ENCODE measurements at places on chromosomes 6 and 20.

- no peak for DNase-seq
Measured at GRCh38 chr6:128569732-128570679, 49.6 kb upstream of the PTPRK start.

GRCh38 chr6:164040994-164041393, 626.5 kb downstream of the QKI start:
- DNase-seq = no peak

DNA sequence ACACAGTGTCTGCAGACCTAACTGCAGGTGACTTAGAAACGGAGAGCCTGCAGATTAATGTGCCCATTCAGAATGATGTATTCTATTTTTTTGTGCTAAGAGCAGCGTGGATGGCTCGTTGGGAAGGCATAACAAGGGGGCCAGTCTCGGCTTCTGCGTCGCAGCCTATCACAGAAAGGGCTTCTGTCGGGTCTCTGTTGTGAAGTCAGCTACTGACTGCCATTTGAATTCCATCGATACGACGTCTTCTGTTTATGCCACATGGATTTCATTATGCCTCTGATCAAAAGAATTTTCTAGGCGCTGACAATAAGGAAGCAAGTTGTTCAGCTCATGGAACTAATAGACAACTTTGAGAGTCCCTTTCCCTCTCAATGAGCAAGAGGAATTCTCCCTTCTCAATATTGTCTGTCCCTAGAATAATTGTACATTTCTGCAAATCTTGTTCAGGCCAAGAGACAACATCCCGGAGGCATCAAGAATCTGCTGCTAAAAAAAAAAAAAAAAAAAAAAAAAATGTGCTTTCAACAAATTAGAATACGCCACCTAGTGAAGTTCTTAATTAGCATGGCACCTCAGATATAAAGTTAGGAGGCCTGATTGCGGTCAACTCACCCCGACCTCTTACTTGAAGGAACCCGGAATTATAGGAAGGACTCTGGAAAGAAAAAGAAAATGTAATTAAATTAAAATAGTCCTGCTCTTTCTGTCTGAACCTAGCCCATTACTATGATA, 223.9 kb downstream of the TSHZ2 start:
- DNase-seq = no peak

GRCh38 chr6:30881392-30882203, 2.7 kb upstream of the DDR1 start:
- no peak for DNase-seq

DNA sequence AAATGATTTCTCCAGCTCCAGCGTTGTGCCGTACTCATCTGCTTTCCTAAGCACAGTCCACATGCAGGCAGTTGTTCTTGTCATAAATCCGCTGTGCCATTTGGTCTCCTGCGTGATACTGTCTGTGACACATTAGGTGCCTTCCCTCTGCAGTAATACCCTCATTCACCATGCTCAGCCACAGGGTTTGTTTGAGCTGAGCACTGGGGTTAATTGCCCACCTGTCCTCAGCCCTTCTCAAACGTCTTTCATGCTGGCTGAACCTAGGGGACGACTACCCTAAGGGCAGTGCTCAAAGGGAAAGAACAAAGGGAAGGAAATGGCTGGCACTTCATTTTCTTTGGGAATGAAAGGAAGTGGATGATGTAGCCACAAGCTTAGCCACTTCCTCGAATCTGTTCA, 64.2 kb upstream of the MYLIP start:
- DNase-seq = no peak

GRCh38 chr6:85580878-85581267, 12.8 kb downstream of the SNX14 start:
- DNase-seq = no peak

DNA sequence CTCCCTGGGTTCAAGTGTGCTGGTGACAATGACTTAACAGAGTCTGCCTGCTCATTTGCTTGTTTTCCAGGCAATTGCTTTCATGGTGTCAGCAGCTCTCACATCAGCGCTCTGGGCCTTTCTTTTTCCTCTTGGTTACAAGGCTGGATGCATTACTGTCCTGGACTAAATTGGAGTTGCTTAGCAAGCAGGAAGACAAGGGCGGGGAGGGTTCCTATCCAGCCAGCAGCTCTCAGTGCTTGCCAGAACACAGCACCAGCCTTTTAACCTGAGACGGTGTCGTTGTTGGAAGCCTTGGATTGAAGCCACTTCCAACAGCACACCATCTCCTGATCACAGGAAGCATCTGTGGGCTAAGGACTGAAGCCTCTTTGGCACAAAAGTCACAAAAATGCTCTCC, 606.9 kb downstream of the CDH26 start:
- DNase-seq = no peak

DNA sequence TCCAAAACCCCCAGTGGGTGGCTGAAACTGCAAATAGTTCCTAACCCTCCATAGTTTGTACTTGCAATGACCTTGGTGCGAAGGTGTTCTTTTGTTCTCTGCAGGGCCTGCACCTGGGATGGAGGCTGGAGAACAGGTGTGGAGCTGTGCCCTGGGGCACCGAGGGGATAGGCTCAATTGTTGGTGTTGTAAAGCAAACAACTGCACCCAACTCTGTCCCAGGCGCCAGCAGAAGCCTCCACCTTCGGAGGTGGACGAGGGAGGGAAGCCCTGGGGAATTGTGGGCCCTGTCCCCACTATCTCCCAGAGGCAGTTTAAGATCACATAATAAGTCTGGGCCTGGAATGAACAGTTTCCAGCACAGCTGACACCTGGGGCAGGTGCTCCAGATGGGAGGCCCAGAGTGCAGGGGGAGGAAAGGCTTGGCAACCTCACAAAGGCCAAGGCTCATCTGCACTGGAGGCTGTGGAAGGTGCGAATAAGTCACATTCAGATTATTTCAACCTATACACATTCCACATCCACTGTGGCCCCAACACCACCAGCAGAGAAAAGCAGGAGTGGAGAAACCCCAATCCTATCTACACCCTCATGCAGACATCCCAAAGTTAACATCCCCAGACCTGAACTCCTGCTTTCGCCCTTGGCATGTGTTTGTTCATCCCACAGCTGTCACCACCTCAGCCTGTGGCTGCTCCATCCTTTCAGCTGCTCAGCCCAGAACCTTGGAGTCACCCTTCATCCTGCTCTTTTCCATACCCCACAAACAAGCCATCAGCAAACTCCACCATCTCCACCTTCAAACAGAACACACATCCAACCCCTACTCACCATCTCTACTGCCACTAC, 12.3 kb upstream of the CBFA2T2 start:
- no peak for DNase-seq

DNA sequence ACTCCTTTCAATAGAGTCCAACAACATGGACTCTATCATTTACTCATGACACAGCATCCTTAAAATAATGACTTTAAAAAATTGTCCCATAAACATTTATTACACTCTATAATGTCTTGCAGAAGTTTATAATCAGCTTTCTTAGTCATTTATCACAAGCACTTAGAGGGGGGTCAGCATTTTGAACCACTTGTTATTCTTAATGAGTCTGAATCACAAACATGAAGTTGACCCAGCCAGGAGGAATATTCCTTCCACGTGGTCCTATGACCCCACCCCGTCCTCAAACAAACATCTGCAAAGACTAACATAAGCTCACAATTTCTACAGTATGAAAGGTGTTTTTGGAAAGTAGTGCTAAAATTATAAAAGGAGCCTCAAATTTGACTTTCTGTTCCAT, 91.1 kb downstream of the MTFR2 start:
- no peak for DNase-seq

- no peak for DNase-seq
Measured at GRCh38 chr20:19735446-19735845, 22.6 kb upstream of the RIN2 start.

DNA sequence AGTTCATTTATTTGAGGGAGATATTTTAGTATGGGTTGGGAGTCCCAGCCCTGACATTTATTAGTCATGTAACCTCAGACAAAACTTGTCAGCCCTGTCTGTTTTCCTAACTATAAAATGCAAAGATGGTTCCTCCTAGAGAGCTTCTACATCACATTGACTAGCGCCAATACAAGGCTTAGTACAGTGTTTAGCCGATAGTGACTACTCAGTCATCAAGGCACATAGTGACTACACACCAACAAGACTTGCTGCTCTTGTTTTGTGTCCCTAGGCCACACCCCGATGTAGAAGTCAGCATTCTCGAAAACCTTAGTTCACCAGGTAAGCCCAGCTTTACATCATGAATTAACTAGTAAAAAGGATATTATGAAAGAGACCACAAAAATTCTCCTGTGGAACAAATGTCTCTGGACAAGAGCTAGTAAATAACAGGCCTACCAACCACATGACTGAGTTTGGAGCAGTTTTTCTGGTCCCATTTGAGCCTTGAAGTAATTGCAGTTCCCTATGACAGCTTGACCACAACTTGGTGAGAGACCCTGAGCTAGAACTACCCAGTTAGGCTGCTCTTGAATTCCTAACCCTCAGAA, 68.8 kb downstream of the PFDN4 start:
- no peak for DNase-seq

DNA sequence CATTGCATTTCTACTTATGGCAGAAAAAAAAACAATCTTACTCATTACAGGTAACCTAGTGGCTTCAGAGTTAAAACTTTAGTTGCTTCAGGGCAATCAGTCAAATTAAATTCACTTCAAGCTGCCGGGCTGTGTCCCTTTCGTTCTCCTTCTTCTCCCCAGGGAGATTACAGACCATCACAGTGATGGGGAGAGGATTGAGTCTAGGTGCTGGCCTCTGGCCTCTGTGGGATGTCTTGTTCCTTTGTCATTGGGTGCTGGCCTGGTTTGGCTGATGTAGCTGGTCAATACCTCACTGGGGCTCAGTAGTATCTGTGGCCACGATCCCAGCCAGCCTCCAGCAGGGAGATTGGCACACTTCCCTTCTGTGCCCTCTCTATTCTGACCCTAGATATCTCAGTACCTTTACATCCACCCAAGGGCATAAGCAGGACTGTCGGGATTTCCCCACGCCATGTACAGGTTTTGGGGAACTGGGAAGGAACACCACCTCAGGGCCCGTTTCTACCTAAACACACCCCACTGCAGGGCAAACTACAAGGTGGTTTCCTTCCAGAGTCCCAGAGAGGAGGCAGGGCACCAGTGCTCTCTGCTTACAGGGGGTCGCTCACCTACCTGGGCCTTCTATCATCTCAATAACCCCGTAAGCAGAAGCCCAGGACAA, 15.4 kb downstream of the FYN start:
- peak; percentile 18 for DNase-seq

DNA sequence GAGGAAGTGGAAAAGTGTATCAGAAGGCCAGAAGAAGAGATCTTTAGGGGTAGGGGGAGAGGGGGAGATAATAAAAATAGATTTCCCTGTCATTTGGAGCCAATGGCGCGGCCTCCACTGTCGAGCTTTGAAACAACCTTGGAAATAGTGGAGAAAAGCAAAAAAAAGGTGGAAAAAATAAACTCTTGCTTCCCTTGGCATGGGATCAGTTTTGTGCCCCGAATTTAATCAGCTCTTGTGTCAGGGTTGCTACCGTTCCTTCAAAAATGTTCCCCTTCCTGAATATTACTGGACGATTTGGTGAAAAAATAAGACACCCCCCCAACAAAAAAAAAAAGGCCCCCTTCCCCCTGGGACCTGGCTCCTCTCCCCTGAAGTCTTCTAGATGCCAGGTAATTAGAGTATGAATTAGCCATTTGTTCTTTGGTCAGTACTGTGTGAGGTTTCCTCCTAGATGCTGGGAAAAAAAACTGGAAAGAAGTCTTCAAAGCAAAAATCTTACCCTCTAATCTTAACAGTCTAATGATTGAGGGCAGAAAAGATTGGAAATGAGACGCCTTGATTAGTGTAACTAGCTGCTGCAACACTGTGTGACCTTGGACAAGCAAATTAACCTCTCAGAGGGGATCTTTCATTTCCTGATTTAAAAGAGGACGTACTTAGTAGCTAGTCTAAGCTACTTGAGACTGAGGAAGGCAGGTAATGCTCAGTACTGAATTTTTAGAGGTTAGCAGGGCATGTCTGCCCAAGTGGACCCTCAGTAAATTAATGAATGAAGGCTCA, 872 bp upstream of the RBM39 start:
- DNase-seq = peak; percentile 35

DNA sequence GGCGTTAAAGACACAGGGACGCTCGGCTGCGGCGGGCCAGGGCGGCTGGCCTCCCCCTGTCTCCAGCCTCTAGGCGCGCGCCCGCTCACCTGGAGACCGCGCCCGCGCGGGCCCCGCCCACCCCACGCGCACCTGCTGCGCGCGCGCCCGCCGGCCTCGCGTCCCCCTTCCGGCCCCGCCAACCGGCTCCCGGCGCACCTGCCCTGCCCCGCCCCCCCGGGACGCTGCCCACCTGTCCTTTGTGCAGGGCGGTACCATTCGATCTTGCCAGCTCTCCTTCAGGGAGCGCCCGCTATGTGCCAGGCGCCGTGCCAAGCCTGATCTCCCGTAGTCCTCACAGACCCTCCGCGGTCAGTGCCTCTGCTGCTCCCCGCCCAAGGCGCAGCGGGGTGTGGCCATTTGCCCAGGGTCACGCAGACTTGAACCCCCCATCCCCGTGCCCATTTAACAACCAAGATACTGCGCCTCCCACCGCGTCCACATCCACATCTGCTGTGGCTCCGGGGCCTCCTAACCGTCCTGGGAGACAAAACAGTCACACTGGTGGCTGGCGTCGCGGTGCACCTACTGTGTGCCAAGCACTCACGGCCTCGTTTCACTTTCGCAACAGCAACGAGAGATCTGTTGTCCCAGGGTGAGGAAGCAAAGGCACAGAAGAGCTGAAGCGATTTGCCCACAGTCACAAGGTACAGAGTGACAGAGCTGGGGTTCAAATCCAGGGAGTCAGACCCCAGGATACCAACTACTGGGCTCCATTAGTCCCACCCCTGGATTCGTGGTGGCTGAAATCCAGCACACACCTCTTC, 48.1 kb downstream of the NOL4L start:
- DNase-seq = peak; percentile 84

GRCh38 chr6:166420351-166420750, 37.6 kb upstream of the MPC1 start:
- no peak for DNase-seq

DNA sequence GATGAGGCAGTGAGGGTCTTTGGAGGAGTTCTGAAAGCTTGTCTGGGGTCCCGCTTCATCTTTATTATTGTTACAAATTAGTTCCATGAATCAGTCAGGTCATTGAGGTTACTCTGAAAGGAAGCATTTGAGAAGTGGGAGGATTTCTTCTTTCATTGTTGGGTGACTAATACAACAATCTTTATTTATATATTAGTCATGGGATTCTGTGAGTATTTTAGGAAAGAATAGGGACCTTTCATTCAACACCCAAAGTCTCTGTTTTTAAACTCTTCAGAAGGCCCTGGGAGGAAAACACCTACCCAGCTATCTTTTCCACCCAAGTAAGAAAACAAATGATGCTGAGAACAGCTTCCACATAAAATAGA, 98.3 kb downstream of the SOD2 start:
- DNase-seq = no peak

GRCh38 chr6:111730864-111731263, 125.2 kb upstream of the TRAF3IP2 start:
- DNase-seq = no peak

All from activated CD8-positive, alpha-beta T cell treated with anti-CD3 and anti-CD28 coated beads, Interleukin-2, amount 10 ng/mL, durations not matched to agents 7 days and 5 days (primary cell).